ENCODE measurements at places on chromosomes 13 and 19. TPM values are rescaled to one million over a fixed set of nuclear protein-coding genes. Genes with fewer than 3 reads are reported as not detected.

Gene CLIP3
- 6.0 TPM for polyA plus RNA-seq

GRCh38 chr19:46717716-46718143 is 816 bp upstream of the PRKD2 start:
- peak; percentile 64 for DNase-seq

DNA sequence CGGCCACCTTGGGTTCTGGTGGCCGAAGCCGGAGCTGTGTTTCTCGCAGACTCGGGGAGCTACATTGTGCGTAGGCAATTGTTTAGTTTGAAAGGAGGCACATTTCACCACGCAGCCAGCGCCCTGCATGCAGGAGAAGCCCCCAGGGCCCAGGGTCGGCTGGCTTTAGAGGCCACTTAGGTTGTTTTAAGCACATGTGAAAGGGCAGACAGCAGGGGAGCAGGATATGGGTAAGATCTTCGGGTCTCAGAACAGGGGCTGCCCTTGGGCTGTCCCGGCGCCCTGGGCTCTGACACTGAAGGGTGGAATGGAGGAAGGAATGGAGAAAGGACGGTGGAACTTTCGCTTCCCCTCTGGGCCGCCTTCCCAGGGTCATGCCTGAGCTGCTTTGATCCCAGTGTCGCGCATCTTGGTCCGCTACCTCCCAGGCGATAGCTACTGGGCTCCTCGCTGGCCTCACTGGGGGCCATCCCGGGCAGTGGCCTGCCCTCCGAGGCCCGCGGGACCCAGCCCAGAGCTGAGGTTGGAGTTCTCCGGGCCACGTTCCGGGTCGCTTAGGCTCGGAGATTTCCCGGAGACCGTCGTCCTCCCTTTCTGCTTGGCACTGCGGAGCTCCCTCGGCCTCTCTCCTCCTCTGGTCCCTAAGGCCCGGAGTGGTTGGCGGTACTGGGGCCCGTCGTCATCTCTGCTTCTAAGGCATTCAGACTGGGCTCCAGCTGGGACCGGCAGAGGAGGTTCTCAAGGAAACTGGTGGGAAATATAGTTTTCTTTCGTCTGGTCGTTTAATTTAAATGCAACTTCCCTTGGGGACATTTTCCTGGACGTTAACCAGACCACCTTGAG is 4.3 kb upstream of the POU4F1 start:
- no peak for DNase-seq

GRCh38 chr13:43389573-43389972 is 366.2 kb downstream of the DNAJC15 start:
- no peak for DNase-seq

DNA sequence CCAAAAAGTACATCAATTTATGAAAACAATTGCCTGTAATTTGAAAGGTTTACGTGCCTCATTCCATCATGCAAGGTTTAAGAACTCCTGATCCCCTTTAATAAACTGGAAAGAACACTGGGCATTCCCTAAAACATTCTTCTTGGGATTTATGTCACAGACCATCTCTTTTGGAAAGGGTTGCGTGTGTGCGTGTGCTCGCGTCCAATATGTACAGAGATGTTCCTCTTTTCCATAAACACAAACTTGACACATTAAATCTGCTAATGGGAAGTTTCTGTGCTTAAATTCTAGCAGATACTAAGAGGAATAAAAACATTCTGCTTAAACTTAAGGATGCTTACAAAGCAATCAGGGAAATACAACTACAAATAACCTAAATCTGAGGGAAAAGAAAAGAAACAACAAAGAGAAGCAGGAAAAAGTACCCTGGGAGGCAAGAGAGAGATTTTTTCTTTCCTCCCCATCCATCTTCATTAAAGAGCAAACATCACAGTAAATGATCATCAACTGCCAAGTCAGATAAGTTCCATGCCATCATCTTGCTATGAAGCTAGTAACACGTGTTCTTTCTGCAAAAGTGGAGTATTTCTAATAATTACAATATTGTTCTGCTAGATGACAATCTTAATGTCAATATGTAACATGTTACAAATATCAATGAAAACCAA is 83.7 kb downstream of the STK24 start:
- DNase-seq: no peak

Gene NBEA
- polyA plus RNA-seq: 0.46 TPM

DNA sequence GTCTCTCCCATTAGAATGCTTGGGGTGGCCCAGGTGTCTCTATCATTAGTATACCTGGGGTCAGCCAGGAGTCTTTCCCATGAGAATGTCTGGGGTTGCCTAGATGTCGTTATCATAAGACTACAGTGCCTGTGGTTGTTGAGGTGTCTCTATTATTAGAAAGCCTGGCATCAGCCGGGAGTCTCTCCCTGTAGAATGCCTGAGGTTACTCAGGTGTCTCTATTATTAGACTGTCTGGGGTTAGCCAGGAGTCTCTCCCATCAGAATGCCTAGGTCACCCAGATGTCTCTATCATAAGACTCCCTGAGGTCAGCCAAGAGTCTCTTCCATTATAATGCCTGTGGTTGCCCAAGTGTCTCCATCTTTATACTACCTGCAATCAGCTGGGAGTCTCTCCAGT is 1541.1 kb downstream of the UQCRFS1 start:
- DNase-seq: no peak

Gene SPIB
- 58.1 TPM for polyA plus RNA-seq

DNA sequence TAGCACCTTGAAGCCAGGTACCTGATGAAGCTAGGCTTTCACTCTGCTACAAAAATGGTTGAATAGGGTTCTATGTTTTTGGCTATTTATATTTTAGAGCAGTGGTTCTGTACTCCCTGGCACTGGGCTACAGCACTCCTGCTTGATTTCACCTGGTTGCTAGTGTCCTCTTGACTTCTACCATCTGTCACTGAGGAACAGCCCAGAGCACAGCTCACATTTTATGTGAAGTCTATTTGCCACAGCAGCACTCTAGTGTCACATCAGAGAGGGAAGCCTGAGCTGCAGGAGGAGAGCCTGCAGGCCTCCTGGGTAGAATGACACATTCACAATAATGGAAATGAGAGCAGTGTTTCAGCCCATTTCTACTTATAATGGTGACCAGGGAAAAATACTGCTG is 184.2 kb downstream of the ZNF486 start:
- no peak for DNase-seq

Gene IZUMO4
- 2.4 TPM for polyA plus RNA-seq

- no peak for DNase-seq
These were observed 39.1 kb downstream of the EFNB2 start for GRCh38 chr13:106496072-106496997.

- no peak for DNase-seq
These were observed 796.8 kb upstream of the KLHL1 start for GRCh38 chr13:70905035-70905434.

Gene SIGLEC12
- not detected for polyA plus RNA-seq

- DNase-seq: no peak
These were observed 358.1 kb downstream of the OXGR1 start for GRCh38 chr13:96636001-96636709.

Gene ZNF610
- 0.90 TPM for polyA plus RNA-seq

Gene TMPRSS9
- 0.26 TPM for polyA plus RNA-seq

GRCh38 chr19:18425515-18426415 is 6.6 kb downstream of the SSBP4 start:
- peak; percentile 88 for DNase-seq

Gene CD209
- 12.3 TPM for polyA plus RNA-seq

GRCh38 chr13:80563439-80563838 is 222.5 kb upstream of the SPRY2 start:
- DNase-seq: no peak

DNA sequence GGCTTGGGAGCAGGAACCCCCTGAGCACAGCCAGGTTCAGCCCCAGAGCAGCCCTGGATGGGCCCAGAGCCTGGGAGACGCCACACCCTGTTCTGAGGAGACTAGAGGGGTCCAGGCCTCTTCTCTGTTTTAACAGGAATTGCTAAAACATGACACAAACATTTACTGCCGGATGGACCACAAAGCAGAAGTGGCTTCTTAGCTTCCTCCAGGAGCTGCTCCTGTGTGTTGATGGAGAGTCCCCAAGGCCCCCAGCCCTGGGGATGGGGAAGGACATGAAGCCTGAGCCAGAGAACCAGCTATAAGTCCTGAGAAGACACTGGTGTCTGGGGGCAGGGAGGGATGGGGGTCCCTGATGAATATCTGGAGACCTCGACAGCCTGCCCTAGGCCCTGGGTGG is 14.6 kb downstream of the CEACAM3 start:
- no peak for DNase-seq

DNA sequence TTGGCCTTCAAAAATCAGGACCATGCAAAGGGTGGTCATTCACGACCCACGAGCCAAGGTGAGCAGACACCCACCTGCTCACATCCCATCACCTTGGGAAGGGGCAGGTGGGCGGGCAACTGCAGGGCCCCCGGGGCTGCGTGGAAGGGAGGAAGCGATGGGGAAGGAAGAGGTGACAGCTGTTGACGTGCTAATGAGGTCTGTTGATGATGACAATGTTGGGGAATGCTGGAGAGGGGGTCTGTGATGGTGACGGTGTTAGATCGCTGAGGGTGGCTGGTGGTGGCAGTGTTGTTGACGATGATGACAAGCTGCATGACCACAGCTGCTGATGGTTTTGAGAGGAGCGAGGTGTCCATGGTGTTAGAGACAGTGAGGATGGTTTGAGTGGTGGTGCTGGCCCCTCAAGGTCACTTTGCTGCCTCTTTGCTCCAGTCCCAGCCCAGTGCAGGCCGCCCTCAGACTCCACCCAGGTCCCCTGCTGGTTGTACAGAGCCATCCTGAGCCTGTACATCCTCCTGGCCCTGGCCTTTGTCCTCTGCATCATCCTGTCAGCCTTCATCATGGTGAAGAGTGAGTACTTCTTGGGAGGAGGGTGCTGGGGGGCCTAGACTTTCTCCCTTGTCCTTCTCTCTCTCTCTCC is 900 bp downstream of the MCEMP1 start:
- no peak for DNase-seq

GRCh38 chr13:113537909-113538688 is 46.5 kb upstream of the TFDP1 start:
- peak; percentile 36 for DNase-seq

DNA sequence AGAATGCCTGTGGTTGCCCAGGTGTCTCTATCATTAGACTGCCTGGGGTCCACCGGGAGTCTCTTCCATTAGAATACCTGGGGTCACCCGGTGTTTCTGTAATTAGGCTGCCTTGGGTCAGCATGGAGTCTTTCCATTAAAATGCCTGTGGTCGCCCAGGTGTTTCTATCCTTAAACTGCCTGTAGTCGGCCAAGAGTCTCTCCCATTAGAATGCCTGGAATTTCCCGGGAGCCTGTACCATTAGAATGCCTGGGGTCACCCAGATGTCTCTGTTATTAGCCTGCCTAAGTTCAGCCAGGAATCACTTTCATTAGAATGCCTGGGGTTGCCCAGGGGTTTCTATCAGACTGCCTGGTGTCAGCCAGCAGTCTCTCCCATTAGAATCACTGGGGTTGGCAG is 1492.8 kb downstream of the UQCRFS1 start:
- DNase-seq: no peak

- DNase-seq: no peak
These were observed 31.1 kb downstream of the DNM2 start for GRCh38 chr19:10748927-10749434.

DNA sequence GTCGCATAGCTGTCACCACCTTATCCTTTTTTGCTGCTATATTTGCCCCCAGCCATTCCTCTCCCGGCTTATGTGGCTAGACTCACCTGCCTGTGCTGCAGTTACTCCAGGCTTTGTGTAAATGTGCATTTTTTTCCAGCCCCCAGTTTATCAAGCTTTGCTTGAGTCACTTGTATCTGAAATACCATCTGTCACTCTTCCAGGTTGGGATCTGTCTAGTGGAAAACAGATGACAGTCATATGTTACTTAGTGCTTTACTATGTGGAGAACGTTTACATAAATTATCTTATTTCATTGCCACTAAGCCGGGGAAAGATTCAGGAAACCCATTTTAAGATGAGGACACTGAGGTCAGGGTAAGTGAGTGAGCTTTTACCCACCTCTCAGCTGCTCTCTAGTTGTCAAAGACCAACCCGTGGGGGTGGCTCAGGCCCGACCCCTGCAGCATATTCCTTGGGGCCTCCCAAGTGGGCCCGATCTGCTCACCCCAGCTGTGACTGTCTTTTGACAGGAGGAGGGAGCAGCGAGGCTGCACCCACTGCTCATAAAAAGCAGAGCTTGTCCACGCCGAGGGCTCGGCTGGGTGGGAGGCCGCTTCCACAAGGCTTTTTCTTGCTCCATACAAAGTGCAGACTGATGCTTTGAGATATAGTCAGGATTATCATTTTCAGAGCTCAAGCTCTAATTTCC is 7.2 kb downstream of the GJB2 start:
- no peak for DNase-seq

DNA sequence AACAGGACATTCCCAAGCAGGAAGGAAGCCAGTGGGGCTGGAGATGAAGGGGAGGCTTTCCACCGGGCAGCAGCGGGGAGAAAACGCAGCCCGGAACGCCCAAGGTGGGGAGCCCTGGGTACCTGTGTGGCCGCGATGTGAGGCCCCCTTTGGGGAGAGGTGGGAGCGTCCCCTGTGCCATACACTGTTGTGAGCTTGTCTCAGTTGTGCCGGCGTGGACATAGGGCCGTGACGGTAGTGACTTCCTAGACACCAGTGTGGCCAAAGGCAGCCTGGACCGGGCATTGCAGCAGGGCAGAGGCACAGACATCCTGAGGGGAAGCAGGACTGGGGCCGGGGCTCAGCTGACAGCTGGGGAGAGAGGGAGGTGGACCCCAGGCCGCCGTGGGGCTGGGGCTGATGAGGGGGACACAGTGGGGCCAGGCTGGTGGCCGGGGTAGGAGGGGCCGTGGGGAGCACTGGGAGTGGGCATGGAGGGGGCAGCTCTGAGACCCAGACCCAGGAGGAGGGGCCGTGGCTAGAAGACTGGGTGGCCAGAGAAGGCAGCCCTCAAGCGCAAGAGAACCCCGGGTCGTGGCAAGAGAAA is 38.5 kb upstream of the TFDP1 start:
- DNase-seq: no peak

- DNase-seq: no peak
These were observed 81.9 kb upstream of the MCF2L start for GRCh38 chr13:112887151-112887550.

Gene GADD45GIP1
- 32.1 TPM for polyA plus RNA-seq

DNA sequence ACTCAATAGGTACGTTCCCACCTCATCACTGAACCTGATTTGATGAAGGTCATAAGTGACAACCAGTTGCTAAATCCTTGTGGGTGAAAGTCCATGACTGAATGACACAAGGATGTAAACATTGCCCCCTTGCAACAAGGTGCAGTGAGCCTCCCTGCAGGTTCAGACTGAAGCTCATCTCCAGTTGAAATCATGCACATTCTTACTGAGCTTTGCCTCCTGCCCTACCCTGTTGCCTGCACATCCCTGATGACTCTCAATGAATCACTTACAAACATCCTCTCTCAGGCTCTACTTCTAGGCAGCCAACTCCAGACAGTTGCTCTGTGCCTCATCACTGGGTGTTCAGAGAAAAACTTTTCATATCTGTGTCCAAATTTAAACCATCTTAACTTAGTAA is 42.5 kb upstream of the ARGLU1 start:
- DNase-seq: no peak

Gene TBC1D17
- polyA plus RNA-seq: 13.4 TPM

DNA sequence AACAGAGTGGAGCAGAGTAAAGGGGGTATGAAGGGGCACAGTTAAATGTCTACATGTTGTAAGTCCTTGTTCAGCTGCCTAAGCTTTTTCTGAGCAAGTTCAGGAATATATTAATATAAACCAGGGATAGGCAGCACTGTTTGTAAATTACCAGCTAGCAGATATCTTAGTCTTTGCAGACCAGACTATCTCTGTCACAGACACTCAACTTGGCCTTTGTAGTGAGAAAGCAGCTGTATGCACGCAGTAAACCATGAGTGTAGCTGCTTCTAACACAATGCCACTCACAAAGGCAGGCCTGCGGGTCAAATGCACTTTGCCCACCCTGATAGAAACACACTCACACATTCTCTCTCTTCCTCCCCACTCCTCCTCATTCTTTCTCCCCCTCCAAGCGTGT is 1016.9 kb downstream of the UQCRFS1 start:
- no peak for DNase-seq

Gene GSX1
- not detected for polyA plus RNA-seq

Gene SEMA6B
- polyA plus RNA-seq: 4.7 TPM

Data from sigmoid colon (tissue), 7 donors.